CD4-positive, alpha-beta T cell treated with Interleukin-6 at 100 ng/mL for 8 hours (primary cell): ENCODE measurements at places on chromosomes 5 and 9.

- no peak for DNase-seq
Measured at GRCh38 chr9:133641396-133641655, 5.2 kb downstream of the DBH start.

GRCh38 chr5:83157163-83157562 is 79.8 kb downstream of the XRCC4 start:
- DNase-seq, result no peak

GRCh38 chr9:99285965-99286364 is 63.9 kb downstream of the SEC61B start:
- DNase-seq, result no peak

GRCh38 chr5:29382780-29383179 is 1810.7 kb upstream of the CDH6 start:
- DNase-seq, result no peak

DNA sequence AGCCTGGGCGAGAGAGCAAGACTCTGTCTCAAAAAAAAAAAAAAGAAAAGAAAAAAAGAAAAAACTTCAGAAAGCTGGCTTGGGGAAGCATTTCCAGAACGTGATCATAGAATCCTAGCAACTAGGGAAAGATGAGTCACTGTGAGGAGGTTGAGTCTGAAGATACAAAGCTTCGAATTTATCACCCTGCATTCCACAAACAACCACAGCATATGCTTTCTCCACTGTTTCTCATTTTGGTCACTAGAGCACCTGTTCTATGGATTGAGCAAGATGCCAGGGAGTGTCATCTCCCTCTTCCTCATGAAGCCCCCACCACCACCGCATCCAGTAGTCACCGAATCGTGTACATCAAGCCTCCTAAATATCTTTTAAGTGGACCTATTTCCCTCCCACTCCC is 37.9 kb downstream of the SEMA5A start:
- DNase-seq, result no peak

GRCh38 chr9:18393340-18394130 is 80.4 kb upstream of the ADAMTSL1 start:
- no peak for DNase-seq

GRCh38 chr9:88659126-88659525 is 124.1 kb downstream of the NXNL2 start:
- DNase-seq, result no peak
